Stimulated activated CD8-positive, alpha-beta memory T cell treated with anti-CD3 and anti-CD28 coated beads, Interleukin-15, amount 100 ng/mL, for 48 hours (primary cell): ENCODE measurements at places on chromosomes 2 and 18.

- DNase-seq, result no peak
These were observed 157.8 kb downstream of the SEPTIN10 start for GRCh38 chr2:109455731-109456691.

DNA sequence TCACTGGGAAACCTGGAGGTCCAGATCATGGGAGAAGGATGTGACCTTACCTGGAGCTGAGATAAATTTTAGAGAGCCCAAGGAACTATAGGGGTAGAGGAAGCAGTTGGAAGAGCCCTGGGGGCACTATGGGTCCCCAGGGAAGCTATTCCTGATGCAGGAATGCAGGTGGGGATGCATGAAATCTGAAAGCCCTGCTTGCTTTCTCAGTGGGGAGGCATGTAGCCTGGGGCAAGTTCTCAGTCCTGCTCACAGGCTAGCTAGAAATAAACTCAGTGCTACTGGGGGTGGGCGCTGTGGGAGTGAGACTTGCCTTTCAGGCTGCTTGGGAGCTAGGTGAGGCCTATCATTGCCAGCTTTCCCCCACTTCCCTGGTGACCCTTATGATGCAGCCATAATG, 499.7 kb downstream of the PTH2R start:
- no peak for DNase-seq

DNA sequence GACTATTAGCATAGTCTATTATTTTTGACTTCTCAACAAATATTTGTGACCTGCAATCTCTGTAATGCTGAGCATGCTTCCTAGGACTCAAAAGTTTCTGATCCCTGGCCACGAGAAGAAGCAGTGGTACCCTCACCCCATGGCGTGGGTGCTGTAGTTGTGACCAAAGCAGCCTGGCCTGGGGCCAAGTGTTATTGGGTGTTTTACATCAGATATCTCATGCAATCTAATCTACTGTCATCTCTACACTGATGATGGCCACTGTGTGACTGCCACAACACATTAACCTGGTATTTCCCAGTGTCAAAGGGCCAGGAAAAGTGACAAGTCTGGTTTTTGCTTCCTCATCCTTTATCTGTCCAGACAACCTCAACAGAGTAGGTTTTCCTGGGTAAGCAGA, 80.8 kb upstream of the WIPF1 start:
- no peak for DNase-seq

- DNase-seq, result no peak
These were observed 615 bp downstream of the AKAIN1 start for GRCh38 chr18:5196253-5197031.

- DNase-seq, result no peak
These were observed 868.7 kb downstream of the BCL11A start for GRCh38 chr2:59684771-59685166.

DNA sequence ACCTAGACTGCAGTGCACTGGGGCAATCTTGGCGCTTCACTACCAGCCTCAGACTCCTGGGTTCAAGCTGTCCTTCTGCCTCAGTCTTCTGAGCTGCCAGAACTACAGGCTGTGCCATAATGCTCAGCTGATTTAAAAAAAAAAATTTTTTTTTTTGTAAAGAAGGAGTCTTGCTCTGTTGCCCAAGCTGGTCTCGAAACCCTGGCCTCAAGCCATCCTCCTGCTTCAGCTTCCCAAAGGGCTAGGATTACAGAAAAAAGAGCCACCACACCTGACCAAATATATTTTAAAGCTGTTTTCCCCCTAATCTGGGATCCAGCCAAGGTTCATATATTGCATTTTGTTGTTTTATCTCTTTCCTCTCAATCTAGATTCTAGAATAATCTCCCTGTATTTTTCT, 82.2 kb downstream of the RAB31 start:
- no peak for DNase-seq

DNA sequence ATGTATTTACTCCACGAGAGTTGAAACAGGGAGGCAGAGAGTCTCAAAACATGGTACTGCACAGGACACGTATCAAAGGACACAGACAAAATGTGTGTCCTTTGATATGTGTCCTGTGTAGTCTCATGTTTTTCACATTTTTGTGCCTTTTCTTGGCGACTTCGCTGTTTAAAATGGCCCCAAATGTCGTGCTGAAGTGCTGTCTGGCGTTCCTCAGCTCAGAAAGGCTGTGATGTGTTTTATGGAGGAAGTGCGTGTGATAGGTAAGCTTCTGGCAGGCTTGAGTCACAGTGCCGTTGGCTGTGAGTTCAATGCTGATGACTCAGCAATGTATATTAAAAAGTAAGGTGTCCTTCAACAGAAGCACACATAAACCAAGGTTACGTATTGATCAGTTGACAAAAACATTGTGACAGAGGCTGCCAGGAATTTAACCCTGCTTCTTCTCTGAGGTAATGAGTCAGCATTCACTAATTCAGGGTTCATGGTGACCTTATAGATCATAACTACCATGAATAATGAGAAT, 78.2 kb downstream of the DYSF start:
- DNase-seq, result no peak

- DNase-seq, result no peak
These were observed 104.7 kb upstream of the MYO3B start for GRCh38 chr2:170073288-170073687.

DNA sequence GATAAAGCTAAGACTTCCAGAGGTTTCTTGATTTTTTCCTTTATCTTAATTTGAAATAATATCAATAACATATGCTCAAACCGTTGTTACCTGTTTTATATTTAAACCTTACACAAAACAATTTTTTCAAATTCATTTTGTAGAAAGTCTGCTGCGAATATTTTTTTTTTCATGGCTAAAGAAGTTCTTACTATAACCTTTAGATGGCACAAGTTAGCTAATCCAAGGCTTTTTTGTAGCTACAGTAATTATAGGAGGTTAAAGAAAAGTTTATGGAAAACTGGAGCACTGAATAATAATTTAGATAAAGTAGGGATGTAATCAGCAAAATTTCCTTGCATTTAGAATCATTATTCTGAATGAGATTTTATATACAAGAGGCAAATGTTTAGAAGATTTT, 78.0 kb upstream of the PNPT1 start:
- no peak for DNase-seq

GRCh38 chr18:36772241-36772723, 56.5 kb downstream of the TPGS2 start:
- no peak for DNase-seq

DNA sequence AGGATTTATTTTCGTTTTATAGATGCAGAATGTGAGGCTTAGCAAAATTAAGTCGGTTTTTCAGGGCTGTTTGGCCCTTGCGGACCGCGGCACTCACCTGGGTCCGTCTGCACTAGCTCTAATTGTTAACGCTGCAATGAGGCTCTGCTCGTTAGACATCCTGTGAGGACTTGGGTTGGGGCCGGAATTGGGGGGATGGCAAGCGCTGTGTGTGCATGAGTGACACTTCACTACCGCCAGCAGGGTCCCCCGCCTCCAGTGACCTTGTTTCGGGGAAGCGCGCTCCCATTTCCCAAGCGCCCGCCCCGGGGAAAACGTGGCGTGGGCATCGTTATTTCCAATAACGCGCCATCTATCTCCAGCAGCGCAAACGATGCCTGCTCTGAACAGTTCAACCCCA, 54.2 kb downstream of the KCNG2 start:
- DNase-seq, result no peak

- no peak for DNase-seq
These were observed 89.3 kb upstream of the OTOS start for GRCh38 chr2:240229603-240230235.

DNA sequence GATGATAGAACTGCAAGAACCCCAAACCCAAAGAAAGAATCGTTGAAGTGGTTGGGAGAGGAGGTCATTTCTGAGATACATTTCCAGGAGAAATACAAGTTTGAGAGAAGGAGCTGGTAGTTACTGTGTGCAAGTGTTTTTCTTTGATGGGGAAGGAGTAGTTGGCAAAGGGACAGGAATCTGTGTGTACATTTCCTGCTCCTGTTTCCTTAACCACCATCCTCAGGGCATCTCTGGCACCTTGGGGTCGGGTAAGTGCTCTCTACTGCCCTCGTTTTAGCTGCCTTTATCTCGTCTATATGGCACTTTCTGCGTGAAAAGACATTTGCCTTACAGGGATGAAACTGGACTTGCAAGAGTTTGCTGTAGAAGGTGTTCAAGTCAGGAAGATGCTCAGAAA, 27.3 kb downstream of the CDC42EP3 start:
- no peak for DNase-seq

GRCh38 chr18:50721451-50722120, 98.2 kb downstream of the MRO start:
- DNase-seq, result no peak

DNA sequence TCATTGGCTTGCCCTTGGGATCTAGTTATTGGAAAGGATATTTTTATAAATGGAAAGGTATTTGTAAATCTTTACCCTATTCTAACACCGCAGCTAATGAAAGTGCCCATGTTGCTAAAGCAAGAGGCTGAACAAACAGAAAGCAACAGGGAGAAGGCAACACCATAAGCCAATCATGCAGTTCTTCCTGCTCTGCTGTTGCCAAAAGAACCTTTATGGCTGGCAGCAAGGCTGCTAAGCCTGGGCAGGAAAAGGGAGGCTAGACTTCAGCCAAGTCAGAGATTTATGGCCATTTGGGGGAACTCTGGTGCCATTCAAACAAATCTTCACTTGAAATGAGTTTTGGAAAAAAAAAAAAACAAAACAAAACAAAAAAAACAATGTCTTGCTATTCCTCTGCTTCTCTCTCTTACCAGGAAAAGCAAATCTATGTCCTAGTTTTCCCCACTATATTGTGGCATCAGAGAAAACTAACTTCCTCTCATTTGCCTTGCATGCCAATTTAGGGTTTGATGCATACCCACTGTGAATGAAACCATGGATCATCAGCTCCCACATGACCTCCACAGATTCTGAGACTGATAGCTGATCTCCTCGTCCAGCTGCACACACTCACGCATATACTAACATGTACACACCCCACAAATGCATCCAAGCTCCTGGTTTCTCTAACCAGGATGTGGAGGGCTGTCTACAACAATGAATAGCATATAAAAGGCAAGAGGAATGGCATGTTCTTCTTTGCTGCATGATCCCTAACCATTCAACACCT, 179.3 kb downstream of the C1D start:
- DNase-seq, result no peak

DNA sequence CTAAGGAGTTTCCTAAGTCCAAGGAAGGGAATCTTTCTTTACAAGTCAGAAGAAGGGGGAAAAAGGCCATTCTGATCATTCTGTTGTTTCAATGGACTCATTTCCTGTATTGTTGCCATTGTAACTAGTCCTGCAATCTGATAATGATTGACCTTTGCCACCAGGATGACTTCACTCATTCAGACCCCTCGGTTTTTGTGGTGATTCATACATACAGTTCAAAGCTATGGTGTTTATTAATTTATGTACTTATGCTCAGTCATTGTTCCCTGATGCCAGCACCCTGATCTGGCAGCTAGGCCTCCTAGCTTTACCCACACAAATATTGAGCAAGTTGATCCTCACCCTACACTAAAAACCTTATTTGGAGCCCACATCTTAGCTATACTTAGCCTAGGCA, 57.6 kb upstream of the ZNF519 start:
- DNase-seq, result no peak

- no peak for DNase-seq
These were observed 66.5 kb downstream of the RHBDD1 start for GRCh38 chr2:226902041-226902966.

- DNase-seq, result no peak
These were observed 196.6 kb downstream of the PMAIP1 start for GRCh38 chr18:60096428-60096827.

DNA sequence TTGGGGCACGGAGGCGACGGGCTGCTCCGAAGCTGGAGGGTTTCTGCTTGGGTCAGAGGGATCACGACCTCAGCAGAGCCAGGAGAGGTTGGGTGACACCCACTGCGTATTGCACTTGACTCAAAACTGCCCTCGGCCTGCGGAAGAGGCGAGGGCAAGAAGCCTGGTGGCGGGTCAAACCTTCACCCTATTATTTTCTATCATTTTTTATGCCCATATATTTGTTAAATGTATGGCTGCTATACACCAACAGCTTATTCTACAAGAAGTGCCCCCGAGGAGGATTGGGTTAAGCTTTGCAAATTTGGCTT, 12.6 kb upstream of the SATB2 start:
- DNase-seq, result no peak

- DNase-seq, result no peak
These were observed 29.0 kb downstream of the PSME4 start for GRCh38 chr2:53941749-53942148.

GRCh38 chr2:108637304-108637669, 82.0 kb upstream of the RANBP2 start:
- no peak for DNase-seq

GRCh38 chr18:10454681-10455557, 484 bp downstream of the APCDD1 start:
- DNase-seq, result no peak

DNA sequence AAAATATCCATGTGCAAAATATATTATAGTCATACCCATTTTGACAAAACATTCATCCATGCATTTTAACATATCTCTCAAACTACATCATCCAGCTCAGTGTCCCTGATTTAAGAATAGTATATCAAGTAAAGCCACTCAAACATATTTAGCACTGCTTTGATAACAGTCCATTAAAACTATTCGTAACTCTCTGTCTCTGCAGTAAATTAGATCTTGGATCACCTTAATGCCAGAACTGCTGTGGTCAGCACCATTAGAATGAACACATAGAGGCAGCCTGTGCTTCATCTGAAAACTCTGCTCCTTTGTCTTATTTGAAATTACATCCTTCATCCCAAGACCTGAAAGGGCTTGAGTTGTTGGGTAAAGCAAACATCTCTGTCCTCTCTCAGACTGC, 234.0 kb downstream of the MBD2 start:
- no peak for DNase-seq

GRCh38 chr2:100062336-100062735, 80.1 kb downstream of the AFF3 start:
- DNase-seq, result no peak

- DNase-seq, result no peak
These were observed 58.8 kb downstream of the ACKR3 start for GRCh38 chr2:236628256-236628901.

- DNase-seq, result peak; percentile 32
These were observed 3.5 kb upstream of the ADNP2 start for GRCh38 chr18:80105369-80106167.

GRCh38 chr2:135190799-135191198, 138.7 kb downstream of the RAB3GAP1 start:
- no peak for DNase-seq

DNA sequence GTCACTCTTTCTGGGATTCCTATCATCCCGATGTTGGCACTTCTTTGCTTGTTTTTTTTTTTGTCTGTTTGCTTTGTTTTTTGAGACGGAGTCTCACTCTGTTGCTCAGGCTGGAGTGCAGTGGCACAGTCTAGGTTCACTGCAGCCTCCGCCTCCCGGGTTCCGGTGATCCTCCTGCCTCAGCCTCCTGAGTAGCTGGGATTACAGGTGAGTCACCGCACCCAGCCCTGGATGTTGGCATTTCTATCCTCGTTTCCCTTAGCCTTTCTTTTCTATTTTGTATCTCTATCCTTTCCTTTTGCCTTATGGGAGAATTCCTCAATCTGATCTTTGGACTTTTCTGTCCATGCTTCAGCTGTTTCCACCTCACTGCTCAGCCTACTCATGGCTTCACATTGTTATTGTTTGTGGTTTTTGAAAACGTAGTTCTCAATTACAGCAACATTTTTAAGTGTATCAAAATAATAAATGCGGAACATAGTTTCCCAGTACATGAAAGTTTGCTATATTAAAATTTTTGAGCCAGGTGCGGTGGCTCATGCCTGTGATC, 62.1 kb upstream of the ZNF516 start:
- no peak for DNase-seq
